RWPE2 (cell line): ENCODE measurements at places on chromosomes 2 and 18.

DNA sequence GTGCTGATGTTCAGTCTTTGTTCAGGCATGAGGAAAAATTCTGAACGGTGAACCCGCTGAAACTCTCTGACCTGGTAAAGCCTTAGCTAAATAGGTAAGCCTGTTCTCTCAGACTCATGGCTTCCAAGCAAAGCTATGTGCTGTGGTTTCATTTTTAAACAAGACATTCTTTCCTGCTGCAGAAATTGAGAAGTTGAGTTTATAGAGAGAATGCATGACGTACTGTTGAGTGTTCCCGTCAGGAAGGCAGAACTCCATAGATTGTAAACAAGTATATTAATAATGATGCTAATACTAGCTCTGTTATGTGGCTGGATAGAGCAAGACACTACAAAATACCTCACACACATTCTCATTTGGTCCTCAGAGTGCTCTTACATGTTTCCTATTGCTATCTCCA is 424.0 kb upstream of the CRIM1 start:
- DNase-seq = no peak

- DNase-seq = no peak
Observed at GRCh38 chr2:126496493-126496892, 159.5 kb upstream of the GYPC start.

- no peak for DNase-seq
Observed at GRCh38 chr2:227134591-227134990, 29.4 kb downstream of the COL4A4 start.

DNA sequence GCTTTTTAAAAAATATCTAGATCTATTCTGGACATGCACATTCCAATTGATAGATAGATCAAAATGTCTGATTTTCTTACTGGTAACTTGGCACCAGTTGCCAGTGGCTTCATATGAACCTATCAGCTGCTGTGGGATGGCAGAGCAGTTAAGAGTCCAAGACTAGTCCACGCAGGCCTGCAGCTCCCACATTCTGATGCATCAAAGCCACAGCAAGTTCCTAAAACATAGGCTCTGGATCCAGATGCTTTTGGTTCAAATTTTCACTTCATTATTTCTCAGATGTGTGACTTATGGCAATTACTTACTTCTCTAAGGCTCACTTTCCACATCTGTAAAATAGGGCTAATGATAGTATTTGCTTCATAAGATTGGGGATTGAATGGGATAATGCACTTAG is 48.0 kb upstream of the CYP1B1 start:
- no peak for DNase-seq

GRCh38 chr2:207467716-207468347 is 61.9 kb upstream of the CREB1 start:
- no peak for DNase-seq

DNA sequence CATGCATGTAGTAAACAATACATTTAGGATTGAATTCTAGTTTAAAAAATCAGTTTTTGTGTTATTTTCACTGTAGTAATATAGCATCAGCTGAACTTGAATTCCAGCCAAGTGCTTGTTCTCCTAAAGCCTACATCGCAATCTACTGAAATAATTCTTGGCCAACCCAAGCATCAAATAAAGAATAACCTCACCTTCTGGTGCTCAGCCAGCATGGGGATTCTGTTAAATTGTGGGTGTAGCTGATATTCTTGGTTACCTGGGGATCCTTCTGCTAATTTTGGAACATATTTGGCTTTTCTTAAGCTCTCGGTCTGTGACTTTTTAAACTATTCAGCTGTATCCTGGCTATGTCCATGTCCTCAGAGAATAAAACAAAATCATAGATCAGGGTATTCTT is 248.8 kb downstream of the NRXN1 start:
- DNase-seq = no peak

- DNase-seq = no peak
Observed at GRCh38 chr2:238158509-238159070, at the start of gene ERFE. TSS of gene ERFE (plus strand) at chr2:238158970. CDS start at chr2:238159008, 38 bp downstream.

DNA sequence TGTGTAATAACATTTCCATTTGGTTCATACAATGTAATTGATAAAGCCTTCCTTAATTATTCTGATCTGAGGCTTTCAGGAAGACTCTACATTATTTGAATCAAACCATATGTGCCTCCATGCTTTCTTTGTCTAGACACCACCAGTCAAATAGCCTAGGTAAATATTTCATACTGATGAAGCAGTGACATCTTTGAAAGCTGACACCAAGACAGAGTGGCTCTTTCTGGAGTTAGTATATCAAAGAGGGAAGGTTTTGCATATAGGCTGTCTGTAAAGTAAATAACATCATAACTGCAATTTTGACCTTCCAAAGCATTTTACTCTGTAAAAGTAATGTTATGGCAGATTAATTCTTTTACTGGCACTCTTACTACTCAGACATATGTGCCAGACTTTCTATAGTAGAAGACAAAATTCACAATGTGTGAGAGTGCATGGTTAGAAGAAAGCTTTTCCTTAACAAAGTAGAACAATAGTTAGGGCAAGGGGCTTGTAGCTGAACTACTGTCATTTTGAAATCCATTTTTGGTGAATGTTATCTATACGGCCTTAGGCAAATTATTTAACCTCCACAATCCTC is 177.3 kb downstream of the ERBB4 start:
- DNase-seq = no peak

DNA sequence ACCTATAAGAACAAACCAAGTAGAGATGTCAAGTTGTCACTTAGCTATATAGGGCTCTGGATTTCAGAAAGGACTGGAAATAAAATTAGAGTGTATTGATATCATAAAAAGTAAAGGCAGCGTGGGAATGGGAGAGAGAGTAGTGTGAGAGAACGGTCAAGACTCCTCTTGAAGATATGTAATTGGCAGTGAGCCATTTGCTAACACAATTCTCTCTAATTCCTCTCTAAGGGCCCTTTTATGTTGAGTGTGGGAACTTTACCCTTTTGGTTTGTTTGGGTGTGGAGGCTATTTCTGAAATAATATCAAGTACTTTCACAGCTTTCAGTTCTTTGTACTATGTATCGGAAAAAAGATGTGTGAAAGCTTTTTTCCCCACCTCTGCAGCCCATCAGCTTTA is 196.8 kb downstream of the LRRTM4 start:
- no peak for DNase-seq

GRCh38 chr18:63150326-63150725 is 169.2 kb downstream of the BCL2 start:
- DNase-seq = no peak

GRCh38 chr2:43075054-43075593 is 151.3 kb downstream of the ZFP36L2 start:
- no peak for DNase-seq

DNA sequence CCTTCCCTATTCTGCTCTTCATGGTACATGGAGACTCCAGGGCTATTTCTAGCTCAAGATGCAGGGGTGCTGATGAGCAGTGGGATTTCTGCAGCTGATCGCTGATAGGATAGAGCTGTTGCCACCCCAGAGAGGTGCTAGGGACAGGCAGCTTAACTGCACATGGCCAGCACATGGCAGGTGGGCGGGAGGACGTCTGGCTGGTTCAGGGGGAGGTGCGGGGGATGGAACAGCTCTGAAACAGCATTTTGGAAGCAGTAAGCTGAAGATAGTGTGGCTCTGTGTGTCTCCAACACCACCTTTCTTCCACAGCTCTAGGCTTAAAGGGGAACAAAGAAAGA is 151.9 kb upstream of the PELI1 start:
- DNase-seq = no peak

DNA sequence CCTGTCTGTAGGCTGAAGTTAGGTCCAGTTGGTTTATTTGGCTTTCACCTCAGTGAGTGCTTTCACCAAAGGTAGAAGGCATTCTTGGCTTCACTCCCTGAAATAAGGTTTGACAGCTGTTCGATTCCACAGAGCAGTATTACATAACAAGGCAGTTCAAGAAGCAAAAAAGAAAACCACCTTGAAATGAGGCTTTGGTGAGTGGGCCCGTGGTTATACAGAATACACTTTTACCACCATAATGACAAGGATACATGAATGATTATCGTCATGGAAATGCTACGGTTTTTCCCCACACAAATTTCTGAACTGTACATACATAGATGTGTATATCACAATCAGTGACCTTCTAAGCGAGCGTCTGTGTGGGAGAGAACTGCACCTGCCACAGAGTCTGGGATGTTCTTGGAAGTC is 80.0 kb upstream of the CHRNA1 start:
- DNase-seq = no peak

DNA sequence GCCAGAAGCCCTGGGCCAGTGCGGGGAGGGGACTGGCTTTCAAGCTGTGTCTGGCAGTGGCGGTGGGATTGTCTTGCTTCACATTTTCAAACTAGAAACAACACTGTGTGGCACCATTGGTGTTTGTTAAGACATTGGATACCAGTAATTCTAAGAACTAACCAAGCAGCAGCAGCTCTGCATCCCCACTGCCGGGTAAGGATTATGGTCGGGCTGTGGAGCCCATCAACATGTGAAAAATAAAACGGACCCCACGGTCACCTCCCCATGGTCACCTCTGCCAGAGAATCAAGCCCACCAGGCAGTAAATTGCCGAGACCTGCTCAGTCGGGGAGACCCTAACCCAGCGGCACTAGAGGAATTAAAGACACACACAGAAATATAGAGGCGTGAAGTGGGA is 65.3 kb downstream of the C18orf63 start:
- DNase-seq = no peak

GRCh38 chr2:11752906-11753305 is 6.5 kb downstream of the LPIN1 start:
- DNase-seq = no peak

- no peak for DNase-seq
Observed at GRCh38 chr18:31990823-31991222, 27.8 kb upstream of the RNF125 start.

DNA sequence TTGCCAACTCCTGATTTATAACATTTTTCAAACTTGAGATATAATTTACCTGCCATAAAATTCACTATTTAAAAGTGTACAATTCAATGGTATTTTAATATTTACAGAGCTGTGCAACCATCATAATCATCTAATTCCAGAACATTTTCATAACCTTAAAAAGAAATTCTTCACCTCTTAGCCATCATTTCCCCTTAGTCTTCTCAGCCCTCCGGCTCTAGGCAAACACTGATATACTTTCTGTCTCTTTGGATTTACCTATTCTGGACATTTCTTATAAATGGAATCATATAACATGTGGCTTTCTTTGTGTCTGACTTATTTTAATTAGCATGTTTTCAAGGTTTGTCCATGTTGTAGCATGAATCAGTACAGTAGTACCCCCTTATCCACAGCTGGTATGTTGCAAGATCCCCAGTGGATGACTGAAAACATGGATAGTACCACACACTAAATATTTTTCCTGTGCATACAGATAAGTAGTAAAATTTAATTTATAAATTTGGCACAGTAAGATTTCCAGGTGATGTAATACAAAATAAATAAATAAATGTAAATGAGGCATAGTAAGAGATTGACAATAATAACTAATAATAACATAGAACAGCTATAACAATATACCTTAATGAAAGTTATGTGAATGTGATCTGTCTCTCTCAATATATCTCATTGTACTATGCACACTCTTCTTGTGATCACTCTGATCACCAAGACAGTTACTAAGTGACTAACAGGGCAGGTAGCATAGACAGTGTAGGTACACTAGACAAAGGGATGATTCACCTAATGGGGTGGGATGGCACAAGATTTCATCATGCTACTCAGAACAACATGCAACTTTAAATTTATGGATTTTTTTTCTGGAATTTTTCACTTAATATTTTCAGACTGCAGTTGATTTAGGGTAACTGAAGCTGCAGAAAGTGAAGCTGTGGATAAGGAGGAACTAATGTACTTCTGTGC is 73.1 kb downstream of the RAB3GAP1 start:
- DNase-seq = no peak

DNA sequence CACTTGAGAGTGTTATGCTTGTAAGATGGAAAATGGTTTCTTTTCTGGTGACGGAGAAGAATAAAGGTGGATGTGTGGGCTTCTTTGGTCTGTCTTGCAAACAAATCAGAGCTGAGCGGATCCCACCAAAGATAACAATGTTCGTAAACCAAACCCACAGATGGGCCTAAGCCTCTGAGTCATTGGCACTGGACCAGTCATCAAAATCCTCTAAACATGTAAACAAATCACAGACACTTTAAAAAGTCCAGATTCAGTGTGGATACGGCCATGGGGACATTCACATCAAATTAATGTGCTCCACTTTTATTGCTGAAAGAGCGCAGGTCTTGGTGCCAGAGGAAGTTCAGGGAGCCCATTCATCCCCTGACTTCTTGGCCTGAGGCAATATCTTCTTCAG is 60.5 kb upstream of the TMEM200C start:
- DNase-seq = no peak

- no peak for DNase-seq
Observed at GRCh38 chr18:74982946-74983635, 225.8 kb downstream of the PTGR3 start.

GRCh38 chr2:7472465-7472864 is 555.3 kb downstream of the RNF144A start:
- no peak for DNase-seq

DNA sequence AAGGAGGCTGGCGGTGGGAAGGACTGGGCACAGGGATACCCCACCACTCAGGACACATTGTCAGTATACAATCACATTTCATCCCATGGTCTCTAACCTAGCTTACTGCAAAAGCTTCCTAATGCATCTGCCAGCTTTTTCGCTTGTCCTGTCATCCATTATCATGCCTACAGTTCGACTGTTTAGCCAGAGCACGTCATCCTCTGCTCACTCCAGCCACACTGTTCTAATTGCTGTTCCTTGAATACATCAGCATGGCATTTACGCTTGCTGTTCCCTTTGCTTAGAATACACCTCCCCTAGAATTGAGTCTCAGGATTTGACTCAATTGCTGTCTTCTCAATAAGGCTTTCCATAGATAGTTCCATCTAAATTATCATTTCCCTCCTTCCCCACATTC is 166.3 kb downstream of the CCDC148 start:
- DNase-seq = no peak

- no peak for DNase-seq
Observed at GRCh38 chr2:101387151-101387834, at the start of gene CREG2. TSS of gene CREG2 (minus strand) at chr2:101387503. CDS start at chr2:101387457, 46 bp downstream.

DNA sequence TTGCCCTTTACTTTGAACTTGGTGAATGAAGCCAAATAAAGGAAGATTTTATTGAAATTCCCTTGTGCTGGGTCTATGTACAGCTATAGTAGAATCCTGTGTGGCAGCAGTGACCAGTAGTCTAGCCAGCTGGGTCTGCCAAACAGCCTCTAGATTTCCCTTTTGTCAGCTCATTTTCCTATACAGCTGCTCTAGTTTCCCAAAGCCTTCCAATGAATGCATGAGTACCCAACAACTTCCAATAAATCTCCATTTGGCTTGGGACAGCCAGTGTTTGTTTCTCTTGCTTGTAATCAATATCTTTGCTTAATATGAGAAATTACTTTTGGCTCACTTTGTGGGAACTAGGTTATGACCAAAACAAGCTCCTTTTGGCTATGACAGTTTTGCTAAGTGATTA is 43.6 kb downstream of the SCN9A start:
- DNase-seq = no peak

- no peak for DNase-seq
Observed at GRCh38 chr2:169034984-169035544, 3.9 kb upstream of the ABCB11 start.

GRCh38 chr18:67135981-67136380 is 380.5 kb downstream of the DSEL start:
- no peak for DNase-seq
